DND-41 (cell line): ENCODE measurements at places on chromosomes 3 and 15.
A peak's percentile ranks its signal among the peaks of the same experiment; 100 is the strongest.

GRCh38 chr3:67414740-67415139 lies 239.7 kb downstream of the SUCLG2 start:
- no peak for DNase-seq

DNA sequence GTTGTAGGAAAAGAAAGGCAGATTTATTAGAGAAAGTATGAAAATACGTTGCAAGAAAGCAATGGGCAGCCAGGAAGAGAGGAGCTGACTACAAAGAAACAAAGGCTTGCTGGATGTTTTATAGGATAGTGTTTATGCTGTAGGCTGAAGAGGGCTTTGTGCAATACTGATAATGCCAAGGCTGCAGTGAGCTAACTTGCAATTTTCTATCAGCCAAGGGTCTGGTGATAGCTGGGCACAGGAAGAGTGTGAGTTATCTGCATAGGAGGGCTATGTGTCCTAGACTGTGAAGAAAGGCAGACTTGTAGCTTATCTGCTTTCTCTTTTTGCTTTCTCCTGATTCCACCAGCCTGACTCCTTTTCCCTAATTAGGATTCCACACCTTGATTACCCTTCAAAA lies 51.3 kb upstream of the OSBPL11 start:
- DNase-seq = no peak

DNA sequence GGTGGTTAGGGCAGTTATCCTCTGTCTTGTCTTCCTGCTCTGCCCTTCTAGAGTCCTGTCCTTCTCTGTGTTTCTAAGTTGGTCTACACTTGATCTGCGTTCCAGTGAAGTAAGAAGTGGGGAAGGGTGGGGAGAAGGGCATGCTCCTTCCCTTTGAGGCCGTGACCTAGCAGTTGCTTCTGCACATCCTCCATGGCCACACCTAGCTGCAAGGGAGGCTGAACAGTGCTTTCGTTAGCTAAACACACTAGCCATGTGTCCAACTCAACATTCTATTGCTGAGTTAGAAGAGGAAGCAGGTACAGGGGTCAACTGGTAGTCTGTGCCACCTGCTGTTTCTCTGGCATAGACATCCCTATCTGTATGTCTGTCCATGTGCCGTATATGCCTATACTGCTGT lies 94.5 kb downstream of the LARS2 start:
- DNase-seq = no peak

GRCh38 chr3:158709666-158710083 lies 22.6 kb downstream of the RARRES1 start:
- DNase-seq = no peak

DNA sequence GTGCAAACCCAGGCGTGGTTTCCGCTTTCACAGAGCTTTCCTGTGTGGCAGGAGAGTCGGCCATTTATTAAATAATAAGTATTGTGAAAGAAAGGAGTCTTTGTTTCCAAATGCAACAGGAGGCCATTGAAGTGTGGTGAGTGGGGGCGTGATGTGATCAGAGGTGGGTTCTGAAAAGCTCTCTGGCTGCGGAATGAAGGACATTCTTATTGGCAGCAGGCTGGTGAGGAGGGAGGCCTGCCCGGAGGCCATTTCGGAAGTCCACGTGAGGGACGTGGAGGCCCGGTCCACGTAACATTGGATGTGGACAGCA lies 11.1 kb downstream of the ARNT2 start:
- DNase-seq = no peak

DNA sequence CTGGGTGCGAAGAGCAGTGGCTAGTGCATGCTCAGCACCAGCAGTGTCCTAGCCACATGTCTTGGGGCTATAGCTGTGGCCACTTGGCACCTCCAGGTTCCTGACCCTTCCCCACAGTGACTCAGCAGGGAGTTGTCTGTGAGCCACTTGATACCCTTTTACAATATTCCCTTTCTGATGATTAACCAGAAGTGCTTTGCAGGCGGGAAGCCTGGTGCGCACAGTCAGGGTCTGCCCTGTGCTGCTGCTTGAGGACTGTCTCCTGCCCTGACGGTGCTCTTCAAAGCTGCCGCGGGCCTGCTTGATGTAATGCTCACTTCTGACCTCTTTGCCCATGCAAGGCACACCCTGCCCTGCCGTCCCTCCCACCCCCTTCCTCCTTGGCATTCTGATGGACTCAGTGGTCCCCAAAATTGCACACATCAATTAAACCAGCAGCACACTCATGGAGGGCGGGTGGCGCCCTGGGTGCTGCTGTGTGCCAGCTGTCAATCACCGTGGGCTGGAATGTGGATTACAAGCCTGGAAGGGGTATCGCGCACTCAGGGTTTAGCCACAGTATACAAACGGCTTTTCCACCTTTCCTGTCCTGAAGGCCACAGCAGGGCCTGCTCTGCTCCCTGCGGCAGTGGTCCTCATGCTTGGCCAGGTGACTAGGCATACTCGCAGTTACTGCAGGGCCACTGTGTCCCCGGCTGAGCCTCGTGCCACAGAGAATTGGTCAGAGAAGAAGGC lies 40.9 kb upstream of the PCSK6 start:
- DNase-seq = no peak

GRCh38 chr15:39756806-39757522 lies 25.7 kb downstream of the FSIP1 start:
- no peak for DNase-seq

DNA sequence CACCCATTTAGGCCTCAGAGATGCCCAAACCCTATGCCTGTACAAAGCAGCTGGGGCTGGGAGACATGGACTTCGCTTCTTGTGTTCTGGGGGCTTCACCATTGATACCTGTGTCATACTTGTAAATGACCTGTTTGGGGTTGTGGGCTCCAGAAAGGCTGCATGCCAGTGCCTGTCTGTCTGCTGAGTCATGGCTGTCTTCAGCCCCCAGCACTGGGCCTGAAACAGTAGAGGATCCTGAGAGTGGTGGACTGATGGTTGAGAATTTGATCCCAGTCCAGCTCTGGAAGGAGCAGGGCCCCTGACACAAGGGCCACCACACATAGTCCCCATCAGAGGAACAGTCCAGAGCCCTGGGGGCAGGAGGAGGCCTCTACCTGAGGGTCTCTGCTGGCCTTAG lies 24.6 kb upstream of the APEH start:
- DNase-seq = no peak

DNA sequence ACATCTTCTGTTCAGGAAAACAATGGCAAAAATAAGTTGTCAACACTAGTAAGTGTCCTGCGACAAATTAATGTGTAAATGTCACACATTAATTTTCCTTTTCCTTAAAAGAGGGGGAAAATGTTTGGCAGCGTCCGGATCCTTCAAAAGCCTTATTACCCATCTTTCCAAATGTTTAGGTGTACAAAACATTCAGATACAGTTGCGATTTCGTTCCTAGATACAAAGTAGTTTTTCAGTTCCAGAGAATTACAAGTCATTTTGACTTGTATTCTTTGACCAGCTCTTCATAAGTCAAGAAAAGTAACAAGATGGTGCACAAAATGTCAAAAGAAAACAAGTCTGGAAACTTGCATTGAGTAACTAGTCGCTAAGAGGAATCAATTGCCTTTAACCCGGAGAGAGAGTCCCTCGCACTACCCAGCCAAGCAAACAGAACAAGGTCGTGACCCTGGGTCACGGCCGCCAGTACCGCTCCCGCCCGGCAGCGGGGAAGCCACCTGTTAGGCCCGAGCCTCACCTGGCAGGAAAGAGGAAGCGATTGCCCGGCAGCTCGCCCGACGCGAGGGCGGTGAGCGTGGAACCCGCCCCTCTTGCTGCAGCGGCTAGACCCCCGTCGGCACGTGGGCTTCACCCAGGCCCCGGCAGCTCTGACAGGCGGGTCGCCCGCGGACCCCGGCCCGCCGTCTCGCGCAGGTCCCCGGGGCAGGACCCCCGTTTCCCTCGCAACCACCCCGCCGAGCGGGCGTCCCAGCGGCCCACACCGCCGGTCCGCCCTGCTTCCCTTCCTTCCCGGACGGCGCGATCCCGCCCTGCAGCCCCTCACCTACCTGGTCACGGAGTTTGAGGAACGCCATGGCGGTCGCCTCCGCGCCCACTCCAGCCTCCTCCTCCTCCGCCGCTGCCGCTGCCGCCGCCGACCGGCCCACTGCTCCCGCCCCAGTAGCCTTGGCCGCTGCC lies 61.0 kb upstream of the ANKRD28 start:
- DNase-seq = peak; percentile 59
